ENCODE measurements at places on chromosomes 16 and 17.
A peak's percentile ranks its signal among the peaks of the same experiment; 100 is the strongest.

DNA sequence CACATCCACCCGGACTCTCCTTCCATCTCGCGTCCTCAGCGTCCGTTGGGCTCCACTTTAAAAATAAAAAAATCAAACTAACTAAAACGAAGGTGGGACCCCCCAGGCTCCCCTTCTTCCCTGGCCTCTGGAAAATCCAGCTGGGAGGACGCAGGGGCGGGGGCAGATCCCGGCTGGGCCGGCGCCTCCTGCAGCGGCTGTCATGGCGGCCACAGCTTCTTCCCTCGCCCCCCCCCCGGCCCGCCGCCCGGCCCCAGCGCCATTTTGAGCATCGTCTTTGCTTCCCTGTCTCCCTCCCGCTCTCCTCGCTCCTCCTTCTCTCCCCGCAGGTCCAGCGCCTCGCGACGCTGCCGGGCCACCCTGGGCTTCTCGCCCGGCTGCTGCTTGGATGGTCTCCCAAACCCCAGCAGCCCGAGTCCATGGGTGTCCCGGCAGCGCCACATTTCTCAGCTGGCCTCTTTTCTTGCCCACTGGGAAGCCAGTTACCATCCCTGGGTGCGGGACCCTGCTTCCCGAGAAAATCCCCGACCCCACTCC, 3.3 kb downstream of the HOXB2 start:
- peak; percentile 38 for DNase-seq

DNA sequence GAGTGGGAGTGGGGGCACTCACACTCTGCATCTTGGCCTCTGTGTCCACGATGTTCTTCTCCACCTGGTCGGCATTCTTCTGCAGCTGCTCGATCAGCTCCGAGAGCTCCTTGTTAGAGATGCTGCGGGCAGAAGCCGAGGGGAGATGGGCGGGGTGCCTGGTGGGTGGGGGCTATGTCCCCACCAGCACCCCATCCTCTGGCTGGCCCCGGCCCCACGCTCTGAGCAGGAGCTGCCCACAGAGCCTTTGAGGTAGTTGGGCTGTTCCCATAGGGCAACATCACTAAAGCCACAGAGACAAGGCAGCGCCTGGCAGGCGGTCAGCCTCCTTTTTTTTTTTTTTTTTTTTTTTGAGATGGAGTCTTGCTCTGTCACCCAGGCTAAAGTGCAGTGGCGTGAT, 26.1 kb downstream of the PPL start:
- DNase-seq = no peak

DNA sequence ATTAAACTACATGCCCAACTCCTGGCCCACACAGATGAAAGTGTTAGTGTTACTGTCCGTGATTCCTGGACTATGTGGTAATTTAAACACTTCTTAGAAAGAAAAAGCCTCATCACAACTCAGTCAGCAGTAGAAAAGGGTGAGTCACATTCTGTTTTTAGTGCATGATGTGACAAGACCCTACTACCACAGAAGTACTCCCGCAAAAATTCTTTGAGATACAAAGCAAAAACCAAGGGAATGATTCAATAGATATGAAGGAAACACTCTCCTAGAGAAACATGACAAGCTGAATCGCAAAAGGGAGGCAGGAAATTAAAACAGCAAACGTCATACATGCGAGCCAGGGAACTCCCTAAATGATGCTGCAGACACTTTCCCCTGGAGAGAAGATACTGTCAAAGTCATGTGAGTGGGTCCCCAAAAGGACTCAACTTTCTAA, 14.4 kb downstream of the SNN start:
- DNase-seq = no peak

DNA sequence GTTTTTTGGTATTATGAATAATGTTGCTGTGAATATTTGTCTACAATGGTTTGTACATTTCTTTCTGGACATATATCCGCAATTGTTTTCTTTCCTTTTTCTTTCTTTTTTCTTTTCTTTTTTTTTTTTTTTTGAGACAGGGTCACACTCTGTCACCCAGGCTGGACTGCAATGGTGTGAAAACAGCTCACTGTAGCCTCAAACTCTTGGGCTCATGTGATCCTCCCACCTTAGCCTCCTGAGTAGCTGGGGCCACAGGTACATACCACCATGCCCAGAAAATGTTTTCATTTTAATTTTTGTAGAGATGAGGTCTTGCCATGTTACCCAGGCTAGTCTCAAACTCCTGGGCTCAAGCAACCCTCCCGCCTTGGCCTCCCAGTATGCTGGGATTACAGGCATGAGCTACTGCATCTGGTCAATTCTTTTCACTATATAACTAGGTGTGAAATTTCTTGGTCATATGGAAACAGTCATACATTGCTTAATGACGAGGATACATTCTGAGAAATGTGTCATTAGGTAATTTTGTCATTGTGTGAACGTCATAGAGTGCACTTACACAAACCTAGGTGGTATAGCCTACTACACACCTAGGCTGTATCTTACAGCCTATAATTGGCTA, 15.2 kb downstream of the IL21R start:
- DNase-seq = no peak

Measured in activated naive CD4-positive, alpha-beta T cell treated with Interleukin-2 at 50 U/mL for 16 hours (primary cell).